GM20000 (cell line): ENCODE measurements at places on chromosomes 16 and 17.

DNA sequence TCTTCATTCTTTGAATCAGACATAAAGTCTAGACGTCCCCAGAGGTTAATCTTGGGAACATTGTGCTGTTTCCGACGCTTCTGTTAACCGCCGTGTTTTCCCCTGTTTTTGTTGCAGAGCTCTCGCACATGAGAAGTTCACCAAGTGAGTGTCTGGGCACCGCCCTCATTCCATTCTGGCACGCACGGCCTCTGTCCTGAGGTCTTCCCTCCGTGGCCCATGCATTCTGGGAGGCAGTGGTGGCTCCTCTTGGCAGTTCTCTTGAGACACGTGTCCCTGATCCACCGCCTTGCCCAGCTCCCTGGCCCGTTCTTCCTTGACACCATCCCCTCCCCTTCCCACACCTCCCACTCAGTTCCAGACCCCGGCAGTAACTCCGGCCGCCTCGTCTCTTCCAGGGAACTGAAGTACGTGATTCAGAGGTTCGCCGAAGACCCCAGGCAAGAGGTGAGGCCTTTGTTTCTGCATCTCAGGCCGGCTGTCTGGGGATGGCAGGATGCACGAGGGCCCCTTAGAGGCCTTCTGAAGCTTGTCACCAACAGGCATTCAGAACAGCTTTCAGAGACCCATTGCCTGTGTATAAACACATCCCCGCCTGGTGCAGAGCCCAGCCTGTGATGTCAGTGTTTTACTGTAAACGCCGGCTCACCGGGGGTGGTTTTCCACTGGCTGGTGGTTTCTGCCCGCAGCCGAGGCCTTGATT lies 85.9 kb upstream of the PLCG2 start:
- no peak for DNase-seq

GRCh38 chr17:58534901-58535421 lies 20.5 kb upstream of the MTMR4 start:
- DNase-seq, result no peak

GRCh38 chr16:49050607-49051006 lies 231.0 kb downstream of the CBLN1 start:
- no peak for DNase-seq

- DNase-seq, result peak; percentile 99
These were observed 5.0 kb upstream of the SPATA20 start for GRCh38 chr17:50541716-50542688.

DNA sequence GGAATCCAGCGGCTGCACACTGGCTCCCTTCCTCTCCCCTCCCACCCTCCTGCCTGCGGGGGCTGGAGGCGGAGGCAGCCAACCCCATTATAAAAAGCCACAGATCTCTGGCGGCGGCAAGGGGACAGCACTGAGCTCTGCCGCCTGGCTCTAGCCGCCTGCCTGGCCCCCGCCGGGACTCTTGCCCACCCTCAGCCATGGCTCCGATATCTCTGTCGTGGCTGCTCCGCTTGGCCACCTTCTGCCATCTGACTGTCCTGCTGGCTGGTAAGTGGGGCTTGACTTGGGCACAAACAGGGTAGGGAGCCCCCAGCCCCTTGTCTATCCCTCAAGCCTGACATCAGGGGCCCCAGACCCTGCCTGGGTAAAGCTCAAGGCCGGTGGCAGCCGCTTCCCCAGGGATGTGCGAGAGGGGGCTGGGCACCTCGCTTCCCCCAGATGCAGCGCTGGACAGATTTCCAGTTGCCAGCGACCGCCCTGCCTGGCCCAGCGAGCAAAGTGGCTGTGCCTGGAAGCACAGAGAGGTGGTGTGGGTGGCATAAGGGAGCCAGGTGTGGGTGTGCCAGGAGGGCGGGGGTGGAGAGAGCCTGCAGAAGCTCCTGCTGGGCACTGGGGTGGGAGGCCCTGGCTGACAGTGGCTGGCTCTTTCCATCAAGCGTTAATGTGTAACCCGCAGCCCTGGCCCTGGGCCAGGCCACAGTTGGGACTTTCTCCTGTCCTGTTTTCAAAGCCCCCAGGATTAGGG lies at the start of gene CX3CL1:
Gene CX3CL1, plus strand, starts transcription at position 119 of the 745 bp plus-strand sequence. Its CDS starts 79 bp downstream, at position 198.
- DNase-seq, result no peak

DNA sequence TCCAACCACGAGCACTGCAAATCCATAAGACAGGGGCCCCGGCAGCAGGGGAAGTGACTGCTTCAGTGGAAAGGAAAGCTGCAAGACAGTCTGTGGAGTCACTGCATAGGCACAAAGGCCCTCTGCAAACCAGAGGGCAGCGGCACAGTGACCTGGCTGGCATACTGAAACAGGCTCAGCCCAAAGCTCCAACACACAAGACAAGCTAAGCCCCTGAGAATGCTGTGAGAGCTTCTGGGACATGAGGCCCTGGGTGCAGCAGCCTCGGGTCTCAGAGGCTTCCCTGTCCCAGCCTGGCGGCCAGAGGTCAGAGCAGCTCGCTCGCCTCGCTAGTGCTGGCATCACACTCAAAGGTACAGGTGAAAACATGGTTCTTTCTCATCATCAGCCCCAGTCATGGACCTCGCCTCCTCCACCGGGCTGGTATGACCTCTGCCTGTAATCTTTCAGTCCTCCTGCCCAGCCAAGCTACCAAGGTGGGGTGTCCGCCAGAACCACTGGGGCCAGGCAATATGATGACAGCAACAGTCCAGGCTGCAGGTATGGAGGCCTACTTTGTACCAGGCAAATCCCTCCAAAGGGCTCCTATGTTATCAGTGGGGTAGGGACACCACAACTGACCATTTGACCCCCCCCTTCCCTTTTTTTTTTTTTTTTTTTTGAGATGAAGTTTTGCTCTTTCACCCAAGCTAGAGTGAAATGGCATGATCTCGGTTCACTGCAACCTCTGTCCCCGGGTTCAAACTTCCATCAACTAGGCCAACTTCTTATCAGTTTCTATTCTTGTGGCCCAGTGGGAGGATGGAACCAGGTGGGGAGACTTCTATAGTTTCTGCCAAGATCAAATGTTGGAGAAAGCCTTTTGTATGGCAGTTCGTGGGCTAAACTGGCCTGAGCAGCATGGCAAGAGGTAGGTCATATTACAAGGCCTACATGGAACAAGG lies 19.2 kb downstream of the ST3GAL2 start:
- no peak for DNase-seq

- no peak for DNase-seq
These were observed 4.4 kb downstream of the CD300E start for GRCh38 chr17:74619077-74619673.

GRCh38 chr17:4582101-4582501 lies 2.2 kb upstream of the SMTNL2 start:
- DNase-seq, result no peak

DNA sequence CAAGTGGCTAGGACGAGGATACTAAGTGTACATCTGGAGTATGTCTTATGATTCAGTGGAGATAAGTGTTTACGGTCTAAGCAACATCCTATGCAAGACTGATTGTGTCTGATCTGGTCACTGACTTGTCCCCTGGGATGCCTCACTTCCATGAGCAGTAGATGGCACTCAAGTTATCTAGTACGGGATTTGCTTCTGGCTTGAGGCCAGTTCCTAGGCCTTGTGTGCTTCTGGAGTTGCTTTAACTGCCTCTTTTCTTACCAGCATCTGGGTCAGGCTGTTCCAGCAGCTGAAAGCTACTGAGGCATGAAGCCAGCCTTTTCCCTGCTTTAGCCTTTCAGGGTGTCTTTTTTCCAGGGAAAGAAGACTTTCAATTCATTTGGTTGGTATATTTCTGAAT lies 23.0 kb downstream of the SUPT6H start:
- no peak for DNase-seq

- DNase-seq, result peak; percentile 68
These were observed 59.4 kb upstream of the XYLT1 start for GRCh38 chr16:17529982-17530760.

DNA sequence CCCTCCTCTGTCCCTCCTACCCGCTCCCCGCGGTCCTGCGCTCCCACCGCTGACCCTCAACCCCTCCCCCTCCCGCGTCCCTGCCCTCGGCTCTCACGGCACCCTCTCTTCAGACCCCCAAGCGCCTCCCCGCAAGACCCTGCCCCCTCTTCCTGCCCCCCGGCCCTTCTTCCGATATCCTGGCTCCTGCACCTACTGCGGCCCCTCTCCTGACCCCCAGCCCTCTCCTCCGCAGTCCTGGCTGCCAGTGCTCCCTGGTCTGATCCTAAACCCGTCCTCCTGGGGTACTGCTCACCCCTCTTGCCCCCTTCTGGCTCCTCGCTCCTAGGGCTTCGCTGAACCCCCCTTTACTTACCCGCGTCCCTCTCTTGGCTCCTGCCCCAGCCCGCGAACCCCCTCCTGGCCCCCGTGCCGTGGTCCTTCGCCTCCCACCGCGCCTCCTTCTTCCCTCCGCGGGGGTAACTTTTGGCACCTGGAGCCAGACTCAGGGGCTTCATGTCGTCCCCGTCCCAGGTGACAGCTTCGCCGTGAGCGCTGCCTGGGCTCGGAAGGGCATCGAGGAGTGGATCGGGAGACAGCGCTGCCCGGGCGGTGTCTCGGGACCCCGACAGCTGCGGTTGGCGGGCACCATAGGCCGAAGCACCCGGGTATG lies 839 bp downstream of the NKD1 start:
- no peak for DNase-seq

GRCh38 chr17:30165147-30165546 lies 48.5 kb downstream of the NSRP1 start:
- no peak for DNase-seq

- no peak for DNase-seq
These were observed 565 bp upstream of the XAF1 start for GRCh38 chr17:6755281-6755680.

DNA sequence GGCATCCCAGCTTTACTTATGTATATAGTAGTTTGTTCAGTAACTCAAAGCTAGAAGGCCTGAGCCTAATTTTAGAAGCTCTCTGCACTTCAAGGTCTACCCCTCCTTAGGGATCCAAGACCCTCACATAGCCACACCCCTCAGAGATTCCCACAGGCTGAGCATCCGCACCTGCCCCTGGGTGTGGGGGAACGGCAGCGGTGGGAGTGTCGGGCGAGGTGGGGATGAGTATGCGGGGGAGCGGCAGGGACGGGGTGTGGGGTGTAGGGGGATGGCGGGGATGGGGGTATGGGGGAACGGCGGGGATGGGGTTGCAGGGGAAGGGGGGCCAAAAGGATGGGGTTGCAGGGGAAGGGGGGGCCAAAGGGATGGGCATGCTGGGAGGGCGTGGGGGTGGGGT lies 24.9 kb upstream of the BEAN1 start:
- no peak for DNase-seq

- DNase-seq, result no peak
These were observed 69.4 kb downstream of the MRC2 start for GRCh38 chr17:62696726-62697490.

GRCh38 chr17:80035687-80035936 lies at the start of gene TBC1D16:
TBC1D16 (minus strand) TSS chr17:80035872; CDS start chr17:80013547, 22,325 bp downstream.
- peak; percentile 95 for DNase-seq

GRCh38 chr17:15952916-15953790 lies 8.2 kb downstream of the ADORA2B start:
- no peak for DNase-seq

DNA sequence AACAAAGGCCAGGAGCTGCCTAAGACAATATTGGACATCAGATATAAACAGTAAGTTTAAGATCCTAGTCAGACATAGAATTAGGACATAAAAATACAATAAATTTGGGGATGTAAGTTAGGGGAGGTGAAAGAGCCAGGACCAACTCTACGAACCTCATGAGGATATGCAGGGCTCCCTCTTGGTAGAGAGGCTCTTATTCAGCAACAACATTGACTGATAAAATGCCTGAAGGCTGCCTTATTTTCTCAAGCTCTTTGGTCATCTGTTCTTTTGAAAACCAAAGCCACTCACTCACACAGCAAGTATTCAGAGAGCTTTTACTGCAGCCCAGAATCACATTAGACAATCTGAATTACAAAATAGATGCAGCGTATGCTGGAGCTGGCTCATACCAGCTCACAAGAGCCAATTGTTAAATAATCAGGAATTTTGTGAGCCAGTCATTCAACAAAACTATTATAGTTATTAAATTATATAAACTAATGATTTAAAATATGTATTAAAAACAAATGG lies 108.6 kb upstream of the CLEC3A start:
- no peak for DNase-seq

DNA sequence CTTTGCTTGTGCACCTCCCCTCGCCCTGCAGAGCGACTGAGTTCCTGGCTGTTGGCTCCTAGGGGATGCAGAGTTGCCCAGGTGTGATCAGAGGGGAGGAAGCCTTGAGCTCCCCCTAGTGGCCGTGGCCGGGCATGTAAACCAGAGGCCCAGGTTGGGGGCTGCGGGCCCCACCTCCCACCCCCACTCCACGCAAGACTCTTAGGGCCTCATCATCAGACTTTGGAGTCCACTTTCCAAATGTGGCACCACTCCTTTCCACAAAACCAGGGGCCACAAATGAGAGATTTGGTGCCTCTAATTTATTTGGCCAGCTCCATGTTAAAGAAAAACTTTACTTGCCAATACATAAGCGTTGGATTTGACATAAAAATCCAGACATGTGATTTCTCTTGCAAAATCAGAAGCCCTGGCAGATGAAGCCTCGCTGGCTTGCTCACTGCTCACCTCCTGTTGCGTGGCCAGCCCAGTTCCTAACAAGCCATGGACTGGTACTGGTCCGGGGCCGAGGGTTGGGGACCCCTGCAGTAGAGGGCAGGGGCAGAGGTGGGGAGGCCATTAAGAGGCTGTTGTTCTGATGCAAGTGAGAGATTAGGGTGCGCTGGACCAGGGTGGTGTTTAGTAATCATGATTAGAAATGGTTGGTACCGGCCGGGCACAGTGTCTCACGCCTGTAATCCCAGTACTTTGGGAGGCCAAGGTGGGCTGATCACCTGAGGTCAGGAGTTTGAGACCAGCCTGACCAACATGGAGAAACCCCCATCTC lies 28.7 kb upstream of the GAS7 start:
- DNase-seq, result peak; percentile 78

GRCh38 chr17:19322861-19323260 lies 39.7 kb downstream of the B9D1 start:
- no peak for DNase-seq
